ENCODE measurements at places on chromosomes 5 and 9.

DNA sequence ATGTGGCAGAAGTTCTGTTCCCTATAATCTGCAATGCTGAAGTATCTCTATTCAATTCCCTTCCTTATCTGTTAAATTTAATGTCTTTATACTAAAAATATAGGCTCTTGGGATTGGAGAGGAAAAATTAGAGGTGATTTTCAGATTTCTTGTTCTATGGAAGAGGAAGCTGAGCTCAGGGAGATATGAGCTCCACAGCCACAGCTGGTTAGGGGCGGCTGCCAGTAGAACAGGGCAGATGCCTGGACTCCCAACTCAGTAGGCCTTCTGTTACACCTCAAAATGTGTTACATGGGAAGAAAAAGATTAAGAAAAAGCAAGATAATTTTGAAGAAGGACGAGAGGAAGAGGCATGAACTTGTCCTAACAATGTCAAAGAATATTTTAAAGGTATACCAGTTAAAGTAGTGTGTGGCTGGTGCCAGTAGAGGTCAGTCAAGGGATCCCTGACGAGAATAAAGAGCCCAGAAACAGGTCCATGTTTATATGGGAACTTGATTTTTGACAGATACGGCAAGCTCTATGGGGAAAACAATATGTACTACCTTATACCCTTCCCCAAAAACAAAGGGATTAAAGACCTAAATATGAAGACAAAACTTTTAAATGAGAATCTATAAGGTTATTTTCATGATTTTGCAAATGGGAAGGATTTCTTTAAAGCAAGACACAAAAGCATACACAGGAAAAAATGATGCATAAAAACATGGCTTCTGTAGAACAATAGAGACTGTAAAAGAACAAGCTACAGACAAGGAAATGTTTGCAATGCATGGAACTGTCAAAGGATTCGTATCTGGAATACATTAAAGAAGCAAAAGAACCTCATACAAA, 28.7 kb downstream of the DNAJC21 start:
- DNase-seq = peak; percentile 30

- DNase-seq = no peak
Observed at GRCh38 chr9:21324047-21324446, 11.2 kb downstream of the KLHL9 start.

DNA sequence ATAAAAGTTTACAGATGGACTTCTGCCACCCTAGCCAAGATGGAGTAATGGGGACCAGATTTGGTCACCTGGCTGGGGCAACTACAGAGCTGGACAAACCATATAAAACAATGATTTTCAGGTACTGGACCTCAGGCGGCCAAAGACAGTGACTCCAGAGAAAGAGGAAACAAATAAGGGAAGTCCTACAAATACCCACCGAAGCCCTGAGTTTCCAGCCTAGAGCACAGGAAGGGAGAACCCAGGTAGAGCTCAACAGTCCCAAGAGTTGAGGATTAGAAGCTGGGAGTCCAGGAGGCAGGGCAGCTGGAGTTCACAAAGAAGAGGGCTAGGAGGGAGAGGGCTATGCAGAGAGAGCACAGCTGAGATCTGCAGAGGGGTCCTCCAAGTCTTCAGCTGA, 106.7 kb upstream of the NR5A1 start:
- DNase-seq = no peak

GRCh38 chr9:105057551-105057950, 129.6 kb upstream of the ABCA1 start:
- no peak for DNase-seq

DNA sequence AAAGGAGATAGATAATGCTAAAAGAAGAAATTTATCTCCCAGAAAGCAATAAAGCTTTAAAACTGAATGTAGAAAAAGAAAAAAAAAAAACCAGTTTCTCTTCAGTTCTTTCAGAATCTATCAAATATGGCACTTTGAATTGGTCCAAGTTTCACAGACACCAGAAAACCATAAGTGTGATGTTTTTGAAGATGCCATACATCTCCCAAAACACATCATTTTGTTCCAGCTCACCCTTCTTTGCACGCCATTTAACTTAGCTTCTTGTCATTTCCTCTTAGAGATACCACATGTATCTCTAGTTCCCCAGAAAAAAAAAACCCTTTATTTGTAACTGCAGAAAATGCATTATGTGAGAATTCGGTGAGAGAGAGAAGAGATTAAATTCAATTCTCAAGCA, 46.1 kb upstream of the MAMDC2 start:
- no peak for DNase-seq

DNA sequence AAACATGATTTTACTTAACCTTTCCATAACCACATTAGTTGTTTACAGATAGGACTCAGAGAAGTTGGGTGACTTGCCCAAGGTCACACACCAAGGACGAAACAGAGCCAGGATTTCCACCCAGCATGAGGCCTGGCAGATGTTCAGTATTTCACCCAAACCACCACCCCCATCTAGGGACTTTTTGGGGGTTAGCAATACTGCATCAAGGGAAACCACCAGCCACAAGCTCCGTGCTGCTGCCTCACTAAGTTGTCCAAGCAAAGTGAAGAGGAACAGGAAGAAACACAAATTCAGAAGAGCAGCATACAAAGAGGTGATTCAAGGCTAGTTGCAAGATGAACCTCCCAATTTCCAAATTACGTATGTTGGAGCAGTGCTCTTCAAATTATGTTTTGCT, 219.6 kb upstream of the RORB start:
- no peak for DNase-seq

DNA sequence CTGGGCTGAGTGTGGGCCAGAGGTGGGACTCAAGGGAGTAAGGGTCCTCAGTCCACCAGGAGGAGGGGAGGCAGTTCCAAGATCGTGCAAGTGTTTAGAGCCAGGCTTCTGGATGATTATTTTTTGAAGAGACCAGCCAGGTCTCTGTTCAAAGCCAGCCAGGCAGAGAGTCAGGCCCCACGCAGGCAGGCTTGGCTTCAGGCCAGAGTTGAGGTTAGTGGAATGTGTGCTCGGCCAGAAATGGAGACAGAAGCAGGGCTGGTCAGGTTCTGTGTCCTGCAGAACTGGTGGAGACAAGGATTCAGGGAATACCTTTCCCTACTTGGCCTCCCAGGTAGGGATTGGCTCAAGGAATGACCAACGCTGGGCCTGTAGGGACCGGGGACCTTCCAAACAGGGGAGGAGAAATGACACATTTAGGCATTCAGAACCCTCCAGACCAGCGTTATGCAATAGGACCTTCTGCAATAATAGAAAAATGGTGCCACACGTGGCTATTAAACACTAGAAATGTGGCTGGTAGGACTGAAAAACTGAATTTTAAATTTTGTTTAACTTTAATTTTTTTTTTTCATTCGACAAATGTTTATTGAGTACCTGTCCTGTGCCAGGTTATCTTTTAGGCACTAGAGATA, 106.2 kb downstream of the CMYA5 start:
- DNase-seq = no peak

- DNase-seq = no peak
Observed at GRCh38 chr5:158621391-158621790, 478.3 kb downstream of the EBF1 start.

GRCh38 chr9:109629615-109630014, 131.5 kb upstream of the PTPN3 start:
- DNase-seq = no peak

DNA sequence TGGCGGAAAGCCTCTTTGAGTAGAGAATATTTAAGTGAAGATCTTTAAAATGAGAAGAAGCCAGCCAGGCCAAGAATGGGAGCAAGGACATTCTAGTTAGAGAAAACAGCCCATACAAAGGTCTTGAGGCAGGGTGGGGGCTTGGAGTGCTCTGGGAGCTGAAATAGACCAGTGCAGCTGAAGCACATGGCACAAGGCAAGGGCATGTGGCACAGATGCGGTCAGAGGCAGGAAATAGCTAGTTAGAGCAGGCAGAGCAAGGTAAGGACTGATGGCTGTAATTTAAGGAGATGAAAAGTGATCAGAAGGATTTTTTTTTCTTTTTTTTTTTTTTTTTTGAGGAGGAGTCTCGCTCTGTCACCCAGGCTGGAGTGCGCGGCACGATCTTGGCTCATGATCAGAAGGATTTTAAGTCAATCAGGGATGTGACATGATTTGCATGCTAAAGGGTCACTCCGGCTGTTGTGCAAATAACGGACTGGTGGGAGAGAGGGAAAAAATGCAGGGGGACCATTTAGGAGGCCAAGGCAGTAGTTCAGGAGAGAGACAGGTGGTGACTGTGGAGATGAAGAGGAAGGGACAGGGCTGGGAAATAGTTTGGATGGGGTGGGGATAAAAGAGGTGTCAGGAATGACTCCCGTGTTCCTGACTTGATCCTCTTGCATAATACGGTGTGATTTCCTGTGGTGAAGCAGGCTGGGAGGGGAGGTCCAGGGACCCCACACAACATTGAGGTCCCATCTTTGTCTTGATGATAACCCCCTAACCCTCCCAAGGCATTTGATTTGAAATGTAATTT, 207.6 kb downstream of the HSPA4 start:
- DNase-seq = no peak

GRCh38 chr5:2751592-2752021, at the start of gene IRX2:
Gene IRX2 (minus strand): TSS chr5:2751677. CDS start chr5:2751413, 264 bp downstream.
- DNase-seq = peak; percentile 87

- DNase-seq = no peak
Observed at GRCh38 chr5:60149081-60149480, 255.6 kb upstream of the PDE4D start.

GRCh38 chr5:135092476-135092875, 58.4 kb upstream of the PITX1 start:
- DNase-seq = no peak

GRCh38 chr9:70962761-70963440, 158.5 kb downstream of the TRPM3 start:
- no peak for DNase-seq

DNA sequence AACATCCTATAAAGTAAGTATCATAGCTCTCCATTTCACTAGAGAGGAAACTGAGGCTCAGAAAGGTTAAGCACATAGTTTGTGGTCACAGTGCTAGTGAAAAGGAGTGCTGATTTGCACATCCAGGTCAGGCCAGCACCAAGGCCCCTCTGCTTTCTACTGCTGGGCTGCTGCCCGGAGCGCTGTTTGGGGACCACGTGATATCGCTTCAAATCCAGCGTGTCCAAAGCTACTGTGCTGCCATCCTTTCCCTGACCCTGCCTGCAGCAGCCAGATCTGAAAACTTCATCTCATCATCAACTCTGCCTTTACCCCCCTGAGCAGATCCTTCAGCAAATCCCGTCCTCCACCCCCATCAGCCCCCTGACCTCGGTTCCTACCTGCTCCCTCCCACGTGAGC, 40.7 kb upstream of the AKNA start:
- no peak for DNase-seq

DNA sequence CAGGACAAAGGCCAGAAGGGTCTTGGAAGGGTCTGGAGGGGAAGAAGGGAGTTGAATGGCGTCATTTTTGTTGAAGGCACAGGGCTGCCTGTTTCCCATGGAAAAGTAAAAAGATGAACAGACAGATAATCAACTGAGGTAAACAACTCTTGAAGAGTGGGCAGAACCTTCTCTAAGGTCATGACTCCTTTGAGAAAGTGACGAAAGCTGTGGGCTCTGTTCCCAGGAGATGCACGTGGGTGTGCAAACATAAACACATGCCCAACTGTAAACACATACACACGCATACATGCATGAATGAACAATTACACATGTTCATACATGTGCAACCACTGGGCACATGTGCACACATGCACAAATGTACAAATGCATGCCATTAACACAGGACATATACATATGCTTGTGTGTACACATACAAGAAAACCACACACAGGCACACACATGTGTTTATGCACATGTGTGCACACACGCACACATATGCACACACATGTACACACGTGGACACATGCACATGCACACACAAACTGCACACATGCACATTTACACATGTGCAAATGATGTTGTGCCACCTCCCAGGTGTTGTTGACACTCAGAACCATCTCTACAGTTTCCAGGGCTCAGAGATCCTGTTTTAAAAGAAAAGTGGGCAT, 143.3 kb downstream of the GADD45G start:
- DNase-seq = no peak

DNA sequence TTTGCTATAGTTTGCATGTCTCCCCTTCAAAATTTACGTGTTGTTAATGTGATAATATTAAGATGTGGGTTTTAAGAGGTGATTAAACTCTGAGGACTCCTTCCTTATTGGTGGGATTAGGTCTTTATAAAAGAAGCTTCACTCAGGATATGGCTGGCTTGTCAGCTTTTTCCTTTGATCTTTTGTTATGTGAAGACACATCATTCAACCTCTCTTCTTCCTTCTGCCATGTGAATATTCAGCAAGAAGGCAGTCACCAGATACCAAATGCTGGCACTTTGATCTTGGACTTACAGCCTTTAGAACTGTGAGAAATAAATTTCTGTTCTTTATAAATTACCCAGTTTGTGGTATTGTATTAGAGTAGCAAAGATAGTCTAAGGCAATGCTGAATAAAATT, 855.9 kb upstream of the CDH10 start:
- no peak for DNase-seq

DNA sequence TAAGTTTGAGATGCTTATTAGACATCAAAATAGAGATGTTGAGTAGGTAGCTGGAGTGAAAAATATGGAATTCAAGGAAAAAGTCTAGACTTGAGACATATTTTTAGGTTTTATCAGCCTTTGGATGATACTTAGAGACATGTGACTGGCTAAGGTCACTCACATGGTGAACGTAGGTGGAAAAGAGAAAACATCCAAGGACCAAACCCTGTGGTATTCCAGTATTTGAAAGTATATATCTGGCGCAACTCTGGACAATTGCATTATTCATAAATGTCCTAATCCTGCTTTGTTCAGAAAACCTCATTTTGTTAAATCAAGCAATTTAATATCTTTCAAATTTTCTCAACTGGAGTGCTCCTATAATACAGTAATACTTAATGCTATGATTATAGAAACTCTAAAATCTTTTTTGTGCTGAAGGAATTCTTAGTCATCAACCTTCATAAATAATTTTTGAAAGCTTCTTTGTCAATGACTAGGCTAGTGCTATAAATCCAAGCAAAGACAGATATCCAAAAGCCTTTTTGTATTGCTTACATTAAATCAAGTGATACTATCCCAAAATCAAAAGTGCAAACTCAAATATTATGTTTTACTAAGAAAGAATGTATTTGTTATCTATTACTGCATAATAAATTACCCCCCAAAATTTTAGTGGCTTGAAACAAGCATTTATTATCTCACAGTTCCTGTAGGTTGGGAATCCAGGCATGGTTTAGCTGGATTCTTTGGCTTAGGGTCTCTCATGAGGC, 452.0 kb downstream of the ENC1 start:
- DNase-seq = no peak

GRCh38 chr5:1817261-1818043, 16.2 kb downstream of the NDUFS6 start:
- no peak for DNase-seq

GRCh38 chr9:110047955-110048402, 160.0 kb downstream of the C9orf152 start:
- DNase-seq = no peak

- DNase-seq = no peak
Observed at GRCh38 chr9:113427629-113428028, 17.1 kb downstream of the C9orf43 start.

- DNase-seq = no peak
Observed at GRCh38 chr5:139410993-139411828, 7.3 kb upstream of the SPATA24 start.

DNA sequence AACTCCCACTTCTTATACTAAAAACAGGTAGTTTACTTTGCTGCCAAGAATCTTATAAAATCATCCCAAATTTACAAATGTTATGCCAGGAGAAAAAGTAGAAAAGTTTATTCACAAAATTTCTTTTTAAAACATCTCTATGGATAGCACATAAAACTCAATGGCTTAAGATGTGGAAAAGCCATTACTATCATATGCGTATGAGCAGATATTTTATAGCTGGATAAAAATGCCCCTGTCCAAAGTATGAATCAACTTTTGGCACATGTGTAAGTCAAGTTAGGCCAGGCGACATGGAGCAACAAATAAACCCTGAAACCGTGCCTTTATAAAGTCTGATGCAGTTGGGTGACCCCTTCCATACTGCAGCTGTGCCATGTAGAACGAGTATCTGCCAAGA, 38.6 kb upstream of the FBP1 start:
- DNase-seq = no peak
